ENCODE measurements at places on chromosomes 4 and X.
A peak's percentile ranks its signal among the peaks of the same experiment; 100 is the strongest.

- DNase-seq, result no peak
Measured at GRCh38 chr4:65046192-65047133, 623.8 kb downstream of the EPHA5 start.

- DNase-seq, result no peak
Measured at GRCh38 chr4:40524366-40525041, 105.2 kb downstream of the RBM47 start.

- peak; percentile 10 for DNase-seq
Measured at GRCh38 chr4:101527188-101527587, 179.9 kb upstream of the PPP3CA start.

- no peak for DNase-seq
Measured at GRCh38 chr4:166675411-166675810, 558.9 kb downstream of the SPOCK3 start.

DNA sequence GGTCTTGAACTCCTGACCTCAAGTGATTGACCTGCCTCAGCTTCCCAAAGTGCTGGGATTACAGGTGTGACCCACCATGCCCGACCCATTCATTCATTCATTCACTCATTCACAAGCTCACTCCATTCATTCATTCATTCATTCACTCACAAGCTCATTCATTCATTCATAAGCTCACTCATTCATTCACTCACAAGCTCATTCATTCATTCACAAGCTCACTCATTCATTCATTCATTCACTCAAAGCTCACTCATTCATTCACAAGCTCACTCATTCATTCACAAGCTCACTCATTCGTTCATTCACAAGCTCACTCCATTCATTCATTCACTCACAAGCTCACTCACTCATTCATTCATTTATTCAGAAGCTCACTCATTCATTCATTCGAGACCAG, 198.6 kb downstream of the SHOX start:
- DNase-seq, result no peak

Data from stimulated activated CD4-positive, alpha-beta T cell treated with anti-CD3 and anti-CD28 coated beads, Interleukin-15, amount 100 ng/mL, for 1 hour (primary cell).